Uterus (tissue), 4 donors: ENCODE measurements at places on chromosomes 7 and 10.

DNA sequence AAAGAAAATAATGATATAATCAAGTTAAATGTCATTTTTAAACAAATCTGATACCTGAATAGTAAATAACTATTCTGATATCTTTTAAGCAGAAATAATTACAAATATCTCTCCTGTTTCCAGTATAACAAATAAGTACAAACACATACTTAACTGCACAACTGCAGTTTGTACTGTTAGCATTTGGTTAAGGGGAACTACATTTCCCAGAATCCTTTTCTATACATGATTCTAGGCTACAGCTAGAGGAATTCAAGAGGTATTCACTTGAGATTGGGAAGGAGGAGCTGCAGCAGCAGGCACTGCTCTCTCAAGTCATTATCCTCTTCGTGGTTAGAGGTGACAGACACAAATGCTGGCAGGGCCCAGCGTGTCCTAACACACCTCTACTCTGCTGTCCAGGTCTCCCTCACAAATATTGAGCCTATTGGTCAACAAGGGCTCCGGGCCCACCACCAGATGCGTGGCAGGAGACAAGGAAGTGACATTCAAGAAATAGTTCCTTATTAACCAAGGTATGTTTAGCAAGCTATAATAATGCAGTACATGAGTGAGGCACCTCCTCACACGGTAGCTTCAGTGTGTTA is 255.1 kb upstream of the MKLN1 start:
- no peak for DNase-seq

- no peak for DNase-seq
Observed at GRCh38 chr7:46279290-46279689, 358.2 kb upstream of the IGFBP3 start.

- no peak for DNase-seq
Observed at GRCh38 chr10:2910656-2911055, 156.7 kb upstream of the PFKP start.

- no peak for DNase-seq
Observed at GRCh38 chr10:129501652-129502436, 34.8 kb downstream of the MGMT start.

- no peak for DNase-seq
Observed at GRCh38 chr10:66381045-66381444, 544.8 kb upstream of the LRRTM3 start.

DNA sequence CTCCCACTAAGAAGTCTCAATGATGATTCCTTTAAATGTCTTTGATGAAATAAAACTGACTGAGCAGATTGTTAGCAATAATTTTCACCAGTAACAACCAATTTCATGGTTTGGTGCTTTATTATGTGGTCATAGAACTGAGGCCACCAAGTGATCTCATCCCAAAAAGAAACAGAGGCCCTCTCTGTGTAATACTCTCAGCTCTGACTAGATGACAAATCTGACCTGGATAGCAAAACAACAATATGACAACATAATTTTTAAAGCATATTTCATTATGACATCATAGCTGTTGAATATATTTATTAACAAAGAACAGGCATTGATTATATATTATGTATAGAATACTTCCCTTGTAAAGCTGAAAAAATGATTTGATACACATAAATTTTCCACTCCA is 5.9 kb downstream of the SEMA3E start:
- no peak for DNase-seq

DNA sequence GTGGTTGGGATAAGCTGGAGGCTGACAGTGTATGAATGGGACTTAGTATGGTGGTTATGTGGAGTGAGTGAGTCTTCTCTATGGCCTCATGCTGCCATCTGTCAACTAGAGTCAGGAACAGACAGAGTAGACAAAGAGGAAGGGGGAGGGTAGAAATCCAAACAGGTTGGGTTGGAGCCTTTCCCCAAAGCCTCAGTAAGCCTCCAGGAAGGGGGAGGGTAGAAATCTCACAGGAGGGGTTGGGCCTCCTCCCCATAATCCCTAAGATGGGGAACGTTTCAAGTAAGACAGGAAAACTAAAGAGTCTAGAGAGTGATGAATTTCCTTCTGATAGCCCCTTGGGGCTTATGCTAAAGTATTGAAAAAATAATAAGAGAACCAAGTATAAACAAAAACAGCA is 2.0 kb upstream of the AKR1B15 start:
- no peak for DNase-seq

GRCh38 chr10:104501864-104502579 is 139.1 kb upstream of the SORCS3 start:
- no peak for DNase-seq

DNA sequence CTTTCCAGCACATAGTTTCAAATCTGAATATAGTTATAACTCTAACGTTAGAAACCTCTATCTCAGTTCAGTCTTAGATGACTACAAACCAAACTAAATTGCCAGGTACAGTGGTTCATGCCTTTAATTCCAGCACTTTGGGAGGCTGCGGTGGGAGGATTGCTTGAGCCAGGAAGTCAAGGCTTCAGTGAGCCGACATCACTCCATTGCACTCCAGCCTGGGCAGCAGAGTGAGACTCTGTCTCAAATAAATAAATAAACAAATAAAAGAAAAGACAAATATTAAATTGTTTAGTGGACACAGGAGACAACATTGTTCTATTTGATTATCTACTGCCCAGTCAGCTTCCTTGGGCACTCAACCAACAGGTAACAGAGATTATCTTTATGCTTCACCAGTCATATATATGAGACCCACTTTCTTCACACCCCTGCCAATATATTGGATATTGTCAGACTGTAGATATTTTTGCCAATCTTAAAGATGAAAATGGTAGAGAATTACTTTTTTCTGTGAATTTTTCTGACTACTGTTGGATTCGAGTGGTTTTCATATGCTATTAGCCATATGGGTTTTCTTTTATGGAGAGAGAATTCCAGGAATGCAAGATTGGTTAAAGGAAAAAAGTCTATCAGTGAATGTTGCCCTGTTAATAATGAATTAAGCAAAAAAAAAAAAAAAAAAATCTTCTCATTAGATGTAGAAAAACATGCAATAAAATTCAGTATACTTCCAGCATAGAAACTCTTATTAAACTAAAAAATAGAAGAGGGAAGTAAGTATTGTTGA is 16.0 kb downstream of the HDAC9 start:
- no peak for DNase-seq

DNA sequence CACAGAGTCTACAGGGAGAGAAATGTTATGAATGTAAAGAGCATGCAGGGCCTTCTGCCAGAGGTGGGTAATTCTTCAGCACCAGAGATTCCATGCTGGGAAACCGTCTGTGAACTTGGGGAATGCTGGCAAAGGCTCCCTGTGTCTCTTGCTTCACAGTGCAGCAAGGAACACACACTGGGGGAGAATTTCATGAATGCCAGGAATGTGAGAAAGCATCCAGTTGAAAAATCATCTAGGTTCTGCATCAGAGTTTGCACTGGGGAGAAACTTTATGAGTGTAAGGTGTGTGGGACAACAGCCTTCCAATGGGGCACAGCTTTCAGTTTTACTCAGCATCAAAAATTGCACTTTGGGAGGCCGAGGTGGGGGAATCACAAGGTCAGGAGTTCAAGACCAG is 224.3 kb upstream of the IGFBP3 start:
- peak; percentile 37 for DNase-seq

GRCh38 chr7:32163896-32164295 is 93.7 kb upstream of the PDE1C start:
- no peak for DNase-seq

DNA sequence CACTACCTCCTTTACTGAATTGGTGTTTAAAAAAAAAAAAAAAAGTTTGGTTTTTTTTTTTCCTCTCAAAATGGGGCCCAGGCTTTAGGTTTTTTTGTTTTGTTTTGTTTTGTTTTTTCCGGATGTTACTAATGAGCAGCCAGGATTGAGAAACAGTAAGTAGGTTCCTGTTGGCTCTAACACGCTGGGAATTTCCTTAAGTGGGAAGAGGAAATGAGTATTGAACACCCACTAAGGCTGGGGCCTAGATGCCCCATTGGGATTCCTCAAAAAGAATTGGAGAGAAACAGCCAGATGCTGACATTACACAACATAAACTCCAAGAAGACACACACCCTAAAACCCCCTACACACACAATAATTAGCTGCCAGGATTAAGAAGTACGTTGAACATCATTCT is 102.2 kb upstream of the NANOS1 start:
- DNase-seq: no peak

- DNase-seq: no peak
Observed at GRCh38 chr10:21424459-21424861, 101.0 kb downstream of the SKIDA1 start.

GRCh38 chr7:17495655-17496394 is 197.4 kb downstream of the AHR start:
- no peak for DNase-seq

GRCh38 chr10:131694781-131695495 is 205.9 kb upstream of the PPP2R2D start:
- DNase-seq: peak; percentile 1

DNA sequence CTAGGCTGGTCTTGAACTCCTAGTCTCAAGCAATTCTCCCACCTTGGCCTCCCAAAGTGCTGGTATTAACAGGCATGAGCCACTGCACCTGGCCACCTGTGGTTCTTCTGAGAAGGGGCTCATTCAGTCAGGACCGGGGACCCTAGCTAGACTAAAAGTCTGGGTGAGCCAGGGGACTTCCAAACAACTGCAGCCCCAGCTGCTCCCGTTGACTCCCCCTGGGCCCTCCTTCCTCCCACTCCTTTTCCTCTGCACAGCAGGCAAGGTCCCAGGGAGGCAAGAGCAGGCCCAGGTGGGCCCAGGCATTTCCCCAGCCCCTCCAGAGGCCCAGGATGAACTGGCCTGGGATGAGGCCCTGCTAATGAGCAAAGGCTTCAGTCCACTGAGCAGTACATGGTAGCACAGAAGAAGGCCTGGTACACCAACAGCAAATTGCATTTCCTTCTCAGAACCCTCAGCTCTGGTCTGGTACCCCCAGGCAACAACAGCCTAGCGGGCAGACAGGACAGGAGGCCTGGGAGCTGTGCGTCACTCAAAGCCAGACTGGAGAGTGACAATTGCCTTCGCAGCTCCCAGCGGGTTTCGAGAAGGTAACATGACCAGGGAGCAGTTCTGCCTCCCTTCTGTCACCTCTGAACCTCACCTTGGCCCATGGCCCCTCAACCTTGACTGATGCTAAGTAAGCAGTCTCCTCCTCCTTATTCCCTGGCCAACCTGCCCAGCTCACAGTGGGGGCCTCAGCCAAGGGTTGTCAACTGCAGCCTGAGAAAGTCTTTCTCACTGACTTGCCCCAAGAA is 30.7 kb upstream of the HSPA12A start:
- DNase-seq: no peak

- no peak for DNase-seq
Observed at GRCh38 chr7:47843291-47843690, 105.0 kb downstream of the PKD1L1 start.

DNA sequence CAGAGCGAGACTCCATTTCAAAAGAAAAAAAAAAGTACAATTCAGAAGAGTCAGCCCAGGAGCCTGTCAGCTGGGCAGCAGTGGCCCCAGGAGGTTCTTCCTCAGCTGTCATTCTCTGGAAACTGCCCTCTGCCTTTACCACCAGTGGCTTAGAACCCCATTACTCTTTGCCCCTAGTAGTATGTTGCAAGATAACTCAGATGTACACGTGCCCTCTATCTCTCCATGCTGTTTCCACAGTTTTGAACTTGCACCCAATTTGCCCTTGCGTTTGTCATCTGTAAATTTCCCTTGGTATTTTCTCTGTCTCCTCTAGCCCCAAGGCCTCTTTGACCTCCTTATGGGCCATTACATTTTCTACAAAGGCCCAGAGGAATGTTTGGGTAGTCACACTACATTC is 56.7 kb upstream of the PRKAR2B start:
- DNase-seq: no peak

DNA sequence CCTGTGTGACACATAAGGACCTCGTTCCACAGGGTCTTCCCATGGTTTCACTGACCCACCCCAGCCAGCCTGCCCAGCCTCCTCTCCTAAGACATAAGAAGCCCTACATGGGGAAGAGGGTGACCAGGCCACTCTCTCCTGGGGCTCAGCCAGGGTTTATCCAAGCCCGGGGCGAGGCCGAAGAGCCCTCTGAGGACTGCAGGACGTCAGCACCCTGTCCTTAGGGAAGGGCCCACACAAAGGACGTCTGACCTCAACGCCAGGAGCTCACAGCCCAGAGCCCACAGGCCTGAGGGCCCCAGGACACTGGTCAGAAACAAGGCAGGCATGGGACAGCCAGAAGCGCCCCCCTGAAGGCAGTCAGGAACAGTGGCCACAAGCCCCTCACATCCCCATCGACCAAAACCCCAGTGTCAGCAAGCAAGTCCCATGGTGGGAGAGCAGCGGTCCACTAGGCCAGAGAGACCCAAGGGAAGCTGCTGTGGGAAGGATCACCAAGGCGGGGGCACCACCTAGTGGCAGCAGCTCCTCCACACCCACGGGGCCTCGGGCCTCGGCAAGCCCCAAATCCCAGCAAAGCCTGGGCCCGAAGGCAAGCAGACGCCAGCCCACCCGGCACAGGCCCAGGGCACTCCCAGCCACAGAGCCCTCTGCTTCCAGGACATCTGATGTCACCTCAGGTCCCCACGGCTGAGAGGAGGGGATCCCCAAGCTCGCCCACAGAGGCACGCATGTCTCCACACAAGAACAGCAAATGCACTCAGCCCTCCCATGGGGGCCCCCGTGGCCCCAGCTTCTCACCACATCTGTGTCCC is 23.4 kb downstream of the MAD1L1 start:
- DNase-seq: peak; percentile 67

DNA sequence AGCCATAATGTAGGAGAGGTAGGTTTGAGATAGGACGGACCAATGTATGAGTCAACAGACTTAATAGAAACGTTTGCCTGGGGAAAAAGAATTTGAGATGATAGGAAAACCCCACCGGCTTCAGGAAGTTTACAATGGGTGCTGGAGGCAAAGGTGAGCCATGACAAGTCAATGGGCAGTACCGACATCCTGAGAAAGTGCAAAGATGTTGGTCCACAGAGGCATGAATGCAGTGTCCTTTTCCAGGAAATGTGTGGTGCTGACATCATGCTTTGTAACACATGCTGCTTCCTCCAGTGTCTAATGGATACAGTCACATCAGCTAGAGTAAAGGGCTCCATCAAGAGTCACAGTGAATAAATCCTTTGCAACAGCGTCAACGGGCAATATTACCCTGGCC is 533.6 kb downstream of the INHBA start:
- no peak for DNase-seq

GRCh38 chr10:11541296-11541695 is 70.2 kb downstream of the USP6NL start:
- no peak for DNase-seq

DNA sequence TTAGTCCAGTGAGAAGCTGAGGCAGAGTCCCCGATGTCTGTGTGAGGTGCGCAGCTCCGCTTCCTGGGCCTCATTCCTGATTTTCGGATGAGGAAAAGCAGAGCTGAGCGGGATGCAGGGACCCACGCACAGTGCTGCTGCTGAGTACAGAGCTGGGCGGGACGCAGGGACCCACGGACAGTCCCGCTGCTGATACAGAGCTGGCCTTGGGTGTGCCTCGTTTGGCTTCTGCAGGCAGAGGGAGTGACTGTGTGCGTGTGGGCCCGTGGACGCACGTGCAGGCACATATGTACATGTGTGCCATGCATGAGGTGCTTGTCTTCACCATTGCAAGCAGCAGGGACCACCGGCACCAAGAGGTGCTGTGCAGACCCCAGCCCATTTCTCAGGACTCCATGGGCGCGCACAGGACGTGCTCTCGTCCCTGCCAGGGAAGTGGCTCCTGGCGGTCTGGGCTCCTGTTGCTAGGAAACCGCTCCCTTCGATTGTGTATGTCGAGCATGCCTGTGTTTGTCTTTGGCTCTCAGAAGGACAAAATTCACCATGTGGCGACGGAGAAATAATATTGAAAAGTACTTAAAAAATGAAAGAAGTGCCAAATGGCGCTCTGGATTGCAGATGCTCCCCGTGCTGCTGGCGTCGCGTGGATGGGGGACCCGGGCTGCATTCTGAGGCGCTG is 303.8 kb upstream of the MKI67 start:
- no peak for DNase-seq

GRCh38 chr10:11594589-11595394 is 16.7 kb downstream of the USP6NL start:
- DNase-seq: no peak
